ENCODE measurements at places on chromosomes 6 and 20.

DNA sequence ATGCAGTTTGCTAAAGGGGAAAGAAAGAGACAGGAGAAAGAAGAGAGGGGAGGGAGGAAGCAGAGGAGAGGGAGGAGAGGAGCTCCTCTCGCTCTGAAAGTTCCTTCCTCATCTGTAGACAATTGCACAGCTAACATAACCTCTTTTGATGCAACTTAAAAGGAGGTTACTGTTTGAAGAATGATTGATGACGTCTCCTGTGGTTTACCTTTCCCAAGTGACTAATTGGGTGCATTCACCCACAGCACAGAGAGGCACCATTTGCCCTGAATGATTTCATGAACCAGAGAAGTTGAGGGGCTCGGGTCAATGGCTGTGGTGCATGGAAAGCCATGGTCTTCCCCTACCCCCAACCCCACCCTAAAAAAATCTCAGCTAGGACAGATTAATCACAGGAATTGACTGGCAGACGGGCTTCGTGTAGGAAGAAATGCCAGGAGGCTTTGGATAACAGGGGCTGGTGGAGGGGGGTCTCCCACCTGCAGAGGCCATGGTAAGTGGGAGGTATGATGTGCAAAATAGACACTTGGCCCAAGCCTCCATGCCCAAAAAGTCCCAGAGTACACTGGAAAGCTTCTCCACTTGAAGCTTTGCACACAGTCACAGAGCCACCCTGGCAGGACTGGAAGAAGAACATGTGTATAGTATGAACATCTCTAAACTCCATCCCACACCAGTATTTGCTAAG lies 213.7 kb downstream of the ANKRD60 start:
- no peak for DNase-seq

DNA sequence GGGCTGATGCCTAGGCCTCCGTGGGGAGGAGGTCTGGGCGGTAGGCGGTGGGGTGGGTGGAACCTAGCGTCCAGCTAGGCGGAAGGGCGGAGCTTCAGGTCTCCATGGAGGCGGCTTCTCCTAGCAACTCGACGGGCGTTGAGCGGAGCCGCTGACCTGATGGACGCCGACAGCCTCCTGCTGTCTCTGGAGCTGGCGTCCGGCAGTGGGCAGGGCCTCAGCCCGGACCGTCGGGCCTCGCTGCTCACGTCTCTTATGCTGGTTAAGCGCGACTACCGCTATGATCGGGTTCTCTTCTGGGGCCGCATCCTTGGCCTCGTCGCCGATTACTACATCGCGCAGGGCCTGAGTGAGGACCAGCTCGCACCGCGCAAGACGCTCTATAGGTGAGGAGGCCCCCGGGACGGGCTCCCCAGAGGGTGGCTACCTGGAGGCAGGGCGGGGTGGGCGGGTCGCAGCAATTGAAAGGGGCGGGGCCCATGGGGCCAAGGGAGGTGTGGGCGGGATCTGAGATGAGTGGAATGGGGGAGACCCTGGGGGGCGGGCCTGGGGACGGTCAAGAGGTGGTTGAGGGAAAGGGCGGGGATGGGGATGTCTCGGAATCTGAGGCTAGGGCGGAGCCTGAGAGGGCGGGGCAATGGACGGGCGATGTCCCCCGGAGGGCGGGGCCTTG lies at the start of gene RSPH9:
Gene RSPH9, plus strand, starts transcription at position 97 of the 673 bp plus-strand sequence. Its CDS starts 63 bp downstream, at position 160.
- peak; percentile 72 for DNase-seq

- DNase-seq, result no peak
Observed at GRCh38 chr20:8082025-8082424, 50.0 kb upstream of the PLCB1 start.

DNA sequence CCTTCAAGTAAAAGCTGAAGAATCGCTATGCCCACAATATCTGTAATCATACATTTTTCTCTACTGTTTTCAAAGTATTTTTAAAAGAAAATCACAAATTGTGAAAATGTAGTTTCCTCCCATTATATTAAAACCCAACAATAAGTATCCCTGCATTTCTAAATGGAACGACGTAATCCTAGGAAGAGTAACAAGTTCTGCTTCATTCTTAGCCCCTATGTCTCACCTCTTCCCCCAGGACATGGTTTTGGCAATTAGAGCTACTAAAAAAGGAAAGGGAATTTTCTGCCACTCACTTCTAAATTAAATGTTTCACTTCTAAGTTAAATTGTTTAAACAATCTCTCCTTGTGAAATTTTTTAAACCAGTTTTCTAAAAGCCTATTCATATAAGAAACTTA lies 47.4 kb downstream of the TBPL1 start:
- DNase-seq, result no peak

DNA sequence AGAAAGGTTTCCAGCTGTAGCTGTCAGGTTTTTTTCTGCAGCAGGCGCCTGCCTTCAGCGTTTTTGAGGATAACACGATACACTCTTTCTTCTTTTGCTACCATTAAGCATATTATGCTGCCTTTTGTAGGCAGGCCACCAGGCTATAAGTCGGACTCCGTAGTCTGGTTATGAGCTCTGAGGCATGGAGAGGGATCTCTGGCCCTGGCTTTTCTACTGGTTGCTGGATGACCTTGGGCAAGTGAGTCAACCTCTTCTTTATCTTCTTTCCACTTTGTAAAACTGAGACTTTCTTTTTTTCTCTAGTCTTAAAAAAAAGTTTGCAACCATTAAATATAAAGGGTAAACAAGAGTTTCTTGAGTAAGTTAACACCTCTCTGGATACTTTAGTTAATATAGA lies 120.2 kb downstream of the BCKDHB start:
- DNase-seq, result no peak

- no peak for DNase-seq
Observed at GRCh38 chr6:113464960-113465359, 392.2 kb upstream of the MARCKS start.

DNA sequence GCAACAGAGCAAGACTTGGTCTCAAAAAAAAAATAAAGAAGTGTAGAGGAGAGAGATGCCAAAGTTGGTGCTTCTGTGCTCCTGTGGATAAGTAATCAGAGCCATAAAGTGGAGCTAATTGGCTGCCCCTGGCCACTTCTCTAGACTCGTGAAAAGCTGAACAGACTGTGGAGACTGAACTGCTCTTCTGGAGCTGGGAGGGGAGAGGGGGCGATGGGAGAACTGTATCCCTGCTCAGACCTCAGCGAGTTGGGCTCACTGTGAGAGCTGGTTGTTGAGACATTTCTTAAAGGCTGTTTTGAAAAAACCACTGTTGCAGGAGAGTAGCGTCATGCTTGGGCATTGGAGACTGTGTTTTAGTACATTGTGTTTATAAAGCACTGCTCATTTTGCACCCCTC lies 125.7 kb downstream of the TCP11 start:
- no peak for DNase-seq

- no peak for DNase-seq
Observed at GRCh38 chr6:107330168-107330567, 129.2 kb downstream of the PDSS2 start.

GRCh38 chr6:161301338-161301737 lies 27.5 kb upstream of the AGPAT4 start:
- DNase-seq, result no peak

DNA sequence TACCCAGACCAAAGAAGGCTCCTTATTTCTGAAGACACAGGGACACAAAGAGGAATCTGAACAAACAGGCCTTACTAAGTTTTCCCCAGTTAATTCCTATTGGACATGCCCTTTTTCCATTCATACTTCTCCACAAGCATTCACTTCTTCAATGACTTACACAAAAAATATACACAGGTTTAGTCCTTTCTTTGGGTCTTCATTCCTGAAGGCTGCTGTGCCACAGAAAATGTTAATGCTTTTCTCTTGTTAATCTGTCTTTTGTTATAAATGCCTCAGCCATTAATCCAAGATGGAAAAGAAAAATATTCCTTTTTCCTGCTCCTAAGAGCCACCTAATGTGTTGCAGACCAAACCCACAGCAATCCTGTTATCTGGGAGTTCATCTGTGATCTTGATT lies 71.2 kb downstream of the QRSL1 start:
- DNase-seq, result no peak

GRCh38 chr6:26556263-26557070 lies 18.3 kb downstream of the HMGN4 start:
- no peak for DNase-seq

- DNase-seq, result no peak
Observed at GRCh38 chr6:156844089-156844488, 66.9 kb downstream of the ARID1B start.
